ENCODE measurements at places on chromosomes 3 and 15.

DNA sequence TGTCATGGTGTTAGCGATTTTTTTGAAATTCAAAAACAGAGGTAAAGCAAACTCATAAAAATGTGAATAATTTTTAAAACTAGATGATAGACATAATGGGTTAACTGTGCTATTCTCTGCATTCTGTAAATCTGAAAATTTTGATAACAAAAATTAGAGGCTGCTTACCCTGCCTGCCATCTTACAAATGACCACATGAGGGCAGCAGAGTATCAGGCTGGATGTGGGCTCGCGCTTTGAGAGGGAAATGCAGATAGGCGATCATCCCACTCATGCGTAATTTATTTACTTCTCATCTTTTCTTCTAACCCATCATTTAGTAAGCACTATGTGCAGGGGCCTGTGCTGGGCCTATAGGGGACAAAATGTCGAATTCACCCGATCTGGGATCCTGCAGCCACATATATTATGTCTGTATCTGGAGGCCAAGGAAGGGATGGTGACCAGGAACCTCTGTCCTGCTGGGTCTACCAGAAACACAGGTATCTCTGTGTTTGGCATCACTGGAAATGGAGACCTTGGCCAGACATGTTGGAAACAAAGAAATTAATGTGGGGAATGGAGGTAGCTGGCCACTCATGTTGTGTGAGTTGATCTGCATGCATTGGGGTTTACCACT lies 7.8 kb upstream of the RAD18 start:
- peak; percentile 84 for DNase-seq

DNA sequence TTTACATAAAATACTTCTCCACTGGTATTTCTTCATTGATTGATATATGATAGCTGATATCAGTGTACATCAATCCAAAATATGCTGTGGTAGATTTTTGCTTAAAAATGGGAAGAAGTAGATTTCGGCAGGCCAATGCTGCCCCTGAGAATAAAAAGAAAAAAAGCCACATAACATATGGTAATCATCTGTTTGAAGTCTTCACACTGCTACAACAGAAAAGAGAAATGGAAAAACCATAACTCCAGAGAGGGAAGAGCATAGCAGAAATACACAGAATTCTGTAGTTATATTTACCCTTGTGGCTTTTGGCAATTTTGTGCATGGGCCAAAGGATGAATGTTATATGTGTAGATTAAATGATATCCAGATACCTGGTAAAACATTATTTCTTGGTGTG lies 143.1 kb upstream of the KCNMB2 start:
- no peak for DNase-seq

- DNase-seq = no peak
These were observed 15.8 kb downstream of the ESYT3 start for GRCh38 chr3:138450181-138450580.

DNA sequence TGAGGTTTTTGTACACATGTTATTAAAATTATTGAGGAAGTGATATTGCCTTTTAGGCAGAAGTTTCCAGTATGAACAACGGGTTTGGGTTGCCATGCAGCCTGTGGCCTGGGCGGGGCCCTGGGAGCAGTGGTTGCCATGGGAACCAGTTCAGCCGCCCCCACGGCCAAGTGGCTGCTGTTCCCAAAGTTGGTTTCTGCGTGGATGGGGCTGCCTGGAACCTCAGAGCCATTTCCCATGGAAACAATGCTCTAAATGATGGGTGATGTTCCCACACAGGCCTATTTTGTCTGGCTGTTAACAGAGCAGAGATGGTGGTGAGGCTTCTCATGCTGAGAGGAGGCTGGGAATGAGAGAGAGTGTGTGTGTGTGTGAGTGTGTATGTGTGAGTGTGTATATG lies 19.5 kb downstream of the MRAS start:
- DNase-seq = no peak

GRCh38 chr15:79396850-79397249 lies 35.3 kb upstream of the MINAR1 start:
- DNase-seq = no peak

- DNase-seq = no peak
These were observed 517.0 kb downstream of the SQOR start for GRCh38 chr15:46151786-46152185.

GRCh38 chr3:187978433-187979011 lies 175.4 kb upstream of the LPP start:
- DNase-seq = no peak

DNA sequence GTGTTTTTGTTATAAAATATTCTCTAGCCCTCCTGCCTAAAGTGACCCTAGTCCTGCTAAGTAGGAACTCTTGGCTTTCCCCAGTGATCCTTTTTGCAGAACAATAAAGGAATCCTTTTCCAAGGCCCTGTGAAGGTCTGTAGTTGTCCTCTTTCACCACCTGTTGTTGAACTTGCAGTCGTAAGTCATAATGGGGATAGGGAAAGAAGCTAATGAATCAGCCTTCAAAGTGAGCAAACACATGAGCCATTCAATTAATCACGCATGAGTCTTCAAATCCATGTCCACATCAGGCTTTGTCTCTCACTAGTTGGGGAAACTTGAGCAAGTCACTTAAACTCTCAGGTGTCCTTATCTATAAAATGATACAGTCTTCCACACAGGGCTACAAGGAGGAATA lies 27.6 kb downstream of the ZNF860 start:
- DNase-seq = no peak

DNA sequence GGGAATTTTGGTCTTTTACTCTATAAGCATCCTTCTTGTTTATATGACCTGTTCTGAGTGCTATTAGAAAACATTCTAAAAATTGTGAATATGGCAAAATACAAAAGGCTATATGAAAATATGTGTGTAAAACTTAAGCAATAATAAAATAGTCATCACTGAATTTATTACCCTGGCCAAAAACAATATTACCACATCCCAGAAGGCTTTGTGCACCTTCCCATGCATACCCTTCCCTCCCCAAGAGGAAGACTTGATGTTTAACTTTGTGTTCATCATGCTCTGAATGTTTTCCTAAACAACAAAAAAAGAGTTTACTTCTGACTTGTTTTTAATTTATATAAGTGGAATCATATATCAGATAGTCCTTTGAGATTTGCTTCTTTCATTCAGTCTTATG lies 155.1 kb upstream of the TNIK start:
- no peak for DNase-seq

DNA sequence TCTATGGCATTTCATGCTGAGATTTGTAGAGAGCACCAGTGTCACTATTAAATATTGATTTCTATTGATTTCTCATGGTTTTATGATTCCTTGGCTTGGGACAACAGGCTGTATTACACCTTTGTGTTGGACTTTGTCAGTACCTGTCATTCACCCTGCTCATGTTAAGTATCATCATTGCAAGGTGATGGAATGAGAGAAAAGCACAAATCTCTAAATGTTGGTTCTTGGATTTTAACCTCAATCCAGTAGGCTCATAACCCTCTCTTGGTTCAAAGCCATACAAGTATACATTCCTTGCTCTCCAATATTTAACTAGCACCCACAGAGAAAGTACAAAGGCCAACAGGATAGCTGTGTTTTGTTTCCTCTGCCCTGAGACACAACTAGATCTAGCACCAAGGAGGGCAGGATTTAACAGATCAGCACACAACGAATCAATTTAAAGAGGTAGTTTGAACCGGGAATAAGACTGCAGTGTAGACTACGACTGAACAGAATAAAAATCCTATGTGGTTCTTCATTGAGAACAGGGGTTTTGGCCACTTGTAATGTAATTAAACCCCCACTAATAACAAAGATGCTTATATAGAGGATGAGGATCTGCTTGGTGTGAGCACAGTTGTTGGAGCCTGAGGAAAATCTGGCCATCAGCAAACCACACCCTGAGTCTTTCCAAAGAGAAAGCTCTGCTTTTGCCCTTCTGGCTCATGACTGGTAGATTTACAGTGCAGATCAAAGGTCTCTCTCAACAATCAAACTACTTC lies 78.0 kb upstream of the TNFSF10 start:
- DNase-seq = no peak

GRCh38 chr3:4656059-4656458 lies 162.9 kb downstream of the ITPR1 start:
- peak; percentile 71 for DNase-seq
